ENCODE measurements at places on chromosomes 11 and 22.

- DNase-seq: no peak
Measured at GRCh38 chr22:39208013-39208680, 36.6 kb downstream of the PDGFB start.

GRCh38 chr11:122140500-122140899, 24.5 kb upstream of the BLID start:
- no peak for DNase-seq

- no peak for DNase-seq
Measured at GRCh38 chr11:79594834-79595233, 154.0 kb upstream of the TENM4 start.

DNA sequence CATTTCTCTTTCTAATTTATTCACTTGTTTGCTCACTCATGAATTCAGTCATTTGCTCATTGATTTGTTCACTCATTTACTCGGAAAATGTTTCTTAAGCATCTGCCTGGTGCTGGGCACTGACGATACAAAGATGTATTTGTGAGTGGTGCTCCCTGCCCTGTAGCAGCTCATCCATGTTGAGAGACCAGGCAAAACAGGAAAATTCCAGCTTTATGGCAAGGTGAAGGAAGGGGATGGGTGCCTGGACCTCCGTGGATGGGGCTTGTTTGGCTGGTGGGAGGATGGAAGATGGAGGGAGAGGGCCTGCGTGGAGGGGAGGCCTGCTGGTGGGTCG, 53.1 kb downstream of the TBC1D22A start:
- no peak for DNase-seq

- DNase-seq: no peak
Measured at GRCh38 chr11:63491636-63492372, 837 bp upstream of the PLAAT5 start.

GRCh38 chr11:113457784-113458183, 17.4 kb downstream of the DRD2 start:
- DNase-seq: no peak

GRCh38 chr22:37421468-37421877, 5.8 kb downstream of the ELFN2 start:
- DNase-seq: no peak

DNA sequence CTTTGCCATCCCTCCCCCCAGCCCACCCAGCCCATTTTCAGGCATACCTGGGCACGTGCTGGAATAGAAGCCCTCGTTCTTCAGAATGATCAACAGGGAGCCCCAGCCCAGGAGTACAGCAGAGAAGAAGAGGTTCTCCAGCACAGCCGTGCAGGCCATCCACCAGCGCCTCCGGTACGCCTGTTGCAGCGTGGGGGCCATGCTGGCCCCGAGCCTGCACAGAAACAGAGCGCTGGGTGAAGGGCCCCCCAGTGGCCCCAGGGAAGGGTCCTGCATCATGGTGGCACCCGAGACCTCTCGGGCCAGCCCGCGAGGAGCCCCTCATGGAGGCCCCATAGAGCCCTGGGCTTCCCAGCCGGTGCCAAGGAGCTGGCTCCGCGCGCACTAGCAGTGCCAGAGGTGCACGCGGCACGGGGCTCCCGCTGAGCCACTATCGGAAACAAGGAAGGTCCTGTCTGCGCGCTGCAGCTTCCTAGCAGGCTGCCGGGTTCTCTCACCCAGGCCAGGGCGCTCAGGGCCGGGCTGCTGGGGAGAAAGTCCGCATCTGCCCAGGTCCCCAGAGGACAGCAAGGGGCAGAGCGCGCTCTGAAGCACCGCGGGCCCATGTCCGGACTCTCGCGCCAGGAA, 1.5 kb downstream of the SLC43A1 start:
- no peak for DNase-seq
